Activated naive CD4-positive, alpha-beta T cell (primary cell): ENCODE measurements at places on chromosomes 7 and 10.

GRCh38 chr7:26284995-26285632 lies 6.5 kb upstream of the SNX10 start:
- DNase-seq, result no peak

- no peak for DNase-seq
Measured at GRCh38 chr7:51229106-51229537, 87.5 kb downstream of the COBL start.

GRCh38 chr10:101040061-101040460 lies 9.0 kb downstream of the SFXN3 start:
- DNase-seq, result no peak

GRCh38 chr7:155604504-155604997 lies 39.9 kb upstream of the RBM33 start:
- DNase-seq, result no peak
